ENCODE measurements at places on chromosomes 5 and 9. TPM values are rescaled to one million over a fixed set of nuclear protein-coding genes. Genes with fewer than 3 reads are reported as not detected.

GABRA6 gene
- not detected for total RNA-seq

FUT7 gene
- total RNA-seq, result not detected

OR1J2 gene
- total RNA-seq, result 0.50 TPM

NUTM2G gene
- total RNA-seq, result not detected

IFNA21 gene
- total RNA-seq, result not detected

ADAM19 gene
- 24.6 TPM for total RNA-seq

RASEF gene
- total RNA-seq, result 0.07 TPM

LCN1 gene
- total RNA-seq, result 0.20 TPM

FCHO2 gene
- 24.2 TPM for total RNA-seq

HBEGF gene
- total RNA-seq, result 10.7 TPM

CAST gene
- total RNA-seq, result 164 TPM

ANKRD34B gene
- not detected for total RNA-seq

Measured in smooth muscle cell of the pulmonary artery (primary cell).